ENCODE measurements at places on chromosomes 1 and 21. TPM values are rescaled to one million over a fixed set of nuclear protein-coding genes. Genes with fewer than 3 reads are reported as not detected.

THEM5 gene
- not detected for total RNA-seq

ADORA1 gene
- 0.50 TPM for total RNA-seq

PODN gene
- not detected for total RNA-seq

NOS1AP gene
- 0.57 TPM for total RNA-seq

NR1I3 gene
- not detected for total RNA-seq

TP73 gene
- total RNA-seq, result 0.75 TPM

PRR9 gene
- not detected for total RNA-seq

EFNA3 gene
- 9.8 TPM for total RNA-seq

SPRR5 gene
- not detected for total RNA-seq

STXBP3 gene
- total RNA-seq, result 17.3 TPM

GJC2 gene
- 0.09 TPM for total RNA-seq

PLA2G4A gene
- total RNA-seq, result 9.2 TPM

TOR3A gene
- 42.9 TPM for total RNA-seq

RAB3B gene
- total RNA-seq, result 6.0 TPM

LRRN2 gene
- total RNA-seq, result 15.3 TPM

SHISAL2A gene
- total RNA-seq, result 0.28 TPM

HPDL gene
- 3.6 TPM for total RNA-seq

C1orf116 gene
- 6.5 TPM for total RNA-seq

ESRRG gene
- not detected for total RNA-seq

CR1 gene
- not detected for total RNA-seq

RXFP4 gene
- total RNA-seq, result not detected

TESK2 gene
- 0.23 TPM for total RNA-seq

VWA5B1 gene
- total RNA-seq, result not detected

PLOD1 gene
- total RNA-seq, result 85.0 TPM

PPM1J gene
- total RNA-seq, result 0.75 TPM

LCE1B gene
- not detected for total RNA-seq

BTBD19 gene
- total RNA-seq, result 3.4 TPM

LAD1 gene
- total RNA-seq, result 1.0 TPM

SH2D2A gene
- total RNA-seq, result 4.2 TPM

CELA3A gene
- total RNA-seq, result not detected

C1orf87 gene
- not detected for total RNA-seq

VWA1 gene
- 14.2 TPM for total RNA-seq

ZBTB7B gene
- 53.7 TPM for total RNA-seq

OR2T29 gene
- total RNA-seq, result not detected

CKS1B gene
- 365 TPM for total RNA-seq

RPE65 gene
- total RNA-seq, result not detected

GLUL gene
- total RNA-seq, result 21.3 TPM

FAM72B gene
- 5.9 TPM for total RNA-seq

OPTC gene
- total RNA-seq, result not detected

NHLH1 gene
- total RNA-seq, result 0.39 TPM

SDCCAG8 gene
- total RNA-seq, result 47.7 TPM

OR2L5 gene
- total RNA-seq, result not detected

NFYC gene
- 36.5 TPM for total RNA-seq

TPRG1L gene
- 30.8 TPM for total RNA-seq

WDR77 gene
- total RNA-seq, result 44.8 TPM

ADCY10 gene
- not detected for total RNA-seq

TMEM79 gene
- 7.5 TPM for total RNA-seq

TBX19 gene
- 0.35 TPM for total RNA-seq

PRAMEF11 gene
- not detected for total RNA-seq

Data from A549 treated with Mapracorat at 1 μM for 4 hours (cell line).